ENCODE measurements at places on chromosomes 12 and 14.

GRCh38 chr12:108457006-108457733, 57.9 kb upstream of the FICD start:
- DNase-seq, result peak; percentile 77

- peak; percentile 65 for DNase-seq
Observed at GRCh38 chr12:106358396-106359241, 1.1 kb downstream of the POLR3B start.

DNA sequence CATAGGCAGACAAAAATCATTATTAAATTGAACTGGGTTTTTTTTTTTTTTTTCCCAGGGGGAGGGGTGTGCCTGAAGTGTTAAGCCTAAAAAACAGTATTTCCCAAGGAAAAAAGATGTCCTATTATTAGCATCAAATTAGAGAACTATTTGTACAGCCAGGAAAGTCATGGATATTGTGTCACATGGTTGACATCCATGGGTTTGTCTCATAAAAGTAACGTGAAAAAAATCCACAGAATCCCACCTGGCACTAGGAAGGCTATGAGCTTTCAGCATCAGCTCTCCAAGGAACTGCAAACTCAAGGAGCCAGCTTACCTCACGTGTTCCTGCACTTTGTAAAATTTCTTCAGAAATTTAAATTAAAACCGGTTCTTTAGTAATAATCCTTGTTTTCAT, 69.1 kb upstream of the EGLN3 start:
- no peak for DNase-seq

GRCh38 chr14:68672609-68673285, 120.1 kb downstream of the ZFP36L1 start:
- DNase-seq, result no peak

DNA sequence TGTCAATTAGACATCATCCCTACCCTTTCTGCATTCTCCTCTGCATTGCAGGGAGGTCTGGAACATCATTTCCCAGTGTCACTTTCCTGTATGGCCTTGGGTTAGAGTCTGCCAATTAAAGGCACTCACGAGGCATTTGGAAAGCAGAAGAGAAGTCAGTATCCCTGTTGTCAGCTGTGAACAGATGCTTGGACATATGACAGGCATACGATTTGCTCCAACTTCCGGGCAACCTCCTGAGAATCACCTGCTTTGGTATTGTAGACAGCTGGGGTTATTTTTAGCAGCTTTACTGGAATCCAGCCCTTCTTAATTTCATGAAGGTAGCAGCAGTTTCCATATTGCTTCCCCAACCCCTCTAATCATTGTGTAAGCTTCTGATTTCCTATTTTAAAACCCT, 88.7 kb upstream of the DHRS4 start:
- DNase-seq, result no peak

- no peak for DNase-seq
Observed at GRCh38 chr12:21809100-21809499, 34.6 kb upstream of the KCNJ8 start.

GRCh38 chr14:33433396-33433795, 494.7 kb downstream of the NPAS3 start:
- no peak for DNase-seq

- no peak for DNase-seq
Observed at GRCh38 chr14:91843437-91843836, 23.9 kb downstream of the TC2N start.

DNA sequence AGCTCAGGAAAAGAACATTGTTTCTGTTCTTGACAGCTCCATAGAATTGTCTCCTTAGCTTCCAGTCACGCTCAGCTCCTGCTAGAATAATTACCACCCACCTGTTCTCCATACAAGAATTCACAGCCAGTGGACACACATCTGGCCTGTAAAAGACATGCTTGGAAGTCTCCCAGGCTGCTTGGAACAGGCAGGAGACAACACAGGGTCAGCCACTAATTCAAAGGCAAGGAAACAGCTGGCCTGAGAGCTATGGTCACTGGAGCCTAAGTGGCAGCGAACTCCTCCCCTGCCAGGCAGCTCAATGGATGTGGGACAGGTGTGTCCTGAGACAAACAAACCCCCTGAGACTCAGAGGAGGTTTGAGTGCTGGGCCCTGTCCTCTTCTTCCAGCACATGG, 22.9 kb upstream of the LTBP2 start:
- DNase-seq, result no peak

GRCh38 chr12:79766705-79767464, 76.1 kb upstream of the PAWR start:
- no peak for DNase-seq

- no peak for DNase-seq
Observed at GRCh38 chr14:33611405-33612196, 339.3 kb downstream of the EGLN3 start.

DNA sequence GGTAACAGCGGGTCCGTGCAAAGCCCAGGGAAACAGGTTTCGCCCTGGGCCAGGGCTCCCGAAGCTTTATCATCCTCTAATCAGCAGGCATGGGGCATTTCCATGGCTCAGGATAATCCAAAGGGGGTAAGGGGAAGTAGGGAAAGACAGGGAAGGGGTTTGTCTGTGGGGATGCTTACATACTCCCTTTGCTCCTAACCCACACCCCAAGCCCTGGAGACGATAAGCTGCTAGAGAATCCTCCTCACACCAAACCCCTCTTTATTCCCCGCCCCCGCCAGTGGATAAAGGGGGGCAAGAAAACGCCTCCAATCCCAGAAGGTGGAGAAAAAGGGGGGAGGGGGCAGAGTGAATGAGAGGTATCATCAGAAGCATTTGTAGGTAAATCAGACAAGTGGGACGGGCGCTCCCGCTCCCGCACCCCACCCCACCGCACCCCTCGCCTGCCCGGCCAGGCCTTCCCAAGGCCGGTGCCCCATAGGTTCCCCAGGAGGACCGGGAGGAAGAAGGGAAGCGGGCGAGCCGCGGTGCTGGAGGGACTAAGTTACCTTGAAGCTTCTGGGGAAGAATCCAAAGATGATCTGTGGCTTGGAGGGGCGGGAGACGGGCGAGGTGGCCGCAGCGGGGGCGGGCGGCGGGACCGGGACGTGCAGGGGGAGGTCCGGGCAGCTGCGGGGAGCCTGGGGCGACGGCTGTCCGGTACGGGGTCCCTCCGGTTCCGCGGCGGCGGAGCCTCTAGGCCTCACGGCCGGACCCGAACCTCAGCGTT, 762 bp downstream of the PPP2R5E start:
- peak; percentile 28 for DNase-seq

GRCh38 chr12:13425766-13426165, 229.2 kb downstream of the EMP1 start:
- peak; percentile 93 for DNase-seq

All from ACHN (cell line).